ENCODE measurements at places on chromosomes 1 and 21.

DNA sequence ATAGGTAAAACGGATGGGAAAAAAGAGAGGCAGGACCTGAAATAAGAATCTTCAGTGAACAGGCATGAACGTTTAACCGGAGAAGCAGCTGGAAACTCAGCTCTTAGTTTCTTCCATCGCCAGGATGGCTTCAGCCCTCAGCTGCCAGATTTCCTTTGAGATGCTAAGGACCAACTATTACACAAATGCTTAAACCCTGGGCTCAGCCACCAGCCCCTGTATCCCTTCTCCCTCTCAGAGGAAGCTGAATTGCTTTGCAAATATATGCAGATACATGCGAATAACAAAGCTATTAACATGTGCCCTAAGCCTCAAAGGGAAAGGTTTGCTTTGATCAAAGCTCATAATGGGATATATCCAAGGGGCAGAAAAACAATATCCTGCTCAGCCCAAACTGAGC is 515.1 kb downstream of the OMA1 start:
- DNase-seq = no peak

DNA sequence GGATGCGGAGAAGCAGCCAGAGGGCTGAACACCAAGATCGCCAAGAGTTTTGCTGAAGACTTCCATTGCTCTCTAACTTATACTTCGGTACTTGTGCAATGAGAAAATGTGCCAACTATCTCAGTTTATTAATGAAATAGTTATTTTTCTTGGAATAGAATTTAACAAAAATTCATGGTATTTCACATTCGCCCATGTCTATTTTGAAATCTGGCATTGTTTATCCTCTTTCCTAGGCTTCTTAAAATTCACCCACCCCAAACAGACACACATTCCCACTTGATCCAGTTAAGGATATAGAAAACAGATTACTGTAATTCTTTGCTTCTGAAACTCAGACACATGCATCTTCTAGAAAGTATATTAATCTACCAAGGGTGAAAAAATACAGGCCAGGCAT is 56.3 kb upstream of the ADAMTS5 start:
- DNase-seq = no peak

DNA sequence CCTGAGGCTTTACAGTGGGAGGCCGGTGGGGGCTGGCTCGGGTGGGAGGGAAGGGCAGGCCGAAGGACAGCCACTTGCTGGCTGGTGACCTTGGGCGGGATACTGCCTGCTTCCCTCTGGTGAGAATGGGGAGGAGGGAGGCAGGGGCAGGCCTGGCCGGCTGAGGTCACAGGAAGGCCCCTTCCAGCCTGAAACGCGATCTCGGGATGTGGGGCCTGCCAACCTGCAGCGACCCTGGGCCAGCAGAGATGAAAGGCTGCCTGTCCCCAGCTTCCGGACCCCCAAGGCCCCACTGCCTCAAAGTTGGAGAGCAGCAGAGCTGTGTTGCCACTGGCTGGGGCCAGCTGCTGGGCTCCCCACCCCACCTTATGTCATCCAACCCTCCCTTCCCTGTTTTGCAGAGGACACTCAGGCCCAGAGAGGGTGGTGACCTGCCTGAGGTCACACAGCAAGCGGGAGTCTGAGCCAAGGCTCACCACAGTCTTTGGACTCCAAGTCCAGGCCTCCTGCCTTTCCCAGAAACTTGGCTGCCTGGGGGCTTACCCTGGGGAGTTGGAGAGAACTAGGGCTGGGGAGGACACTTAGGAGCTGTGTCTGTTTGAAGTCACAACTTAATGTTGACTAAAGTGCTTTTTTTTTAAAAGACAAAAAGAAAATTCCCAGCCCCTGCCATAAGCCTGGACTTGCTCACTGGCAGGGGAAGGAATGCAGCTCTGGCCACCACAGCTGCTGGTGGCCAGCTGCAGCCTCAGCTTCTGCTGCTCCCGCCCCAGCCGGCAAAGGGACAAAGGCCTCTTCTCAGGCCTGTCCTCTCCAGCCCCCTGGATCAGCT is 14.8 kb upstream of the WASF2 start:
- DNase-seq = no peak

- no peak for DNase-seq
Measured at GRCh38 chr1:28817133-28817532, 5.2 kb downstream of the OPRD1 start.

DNA sequence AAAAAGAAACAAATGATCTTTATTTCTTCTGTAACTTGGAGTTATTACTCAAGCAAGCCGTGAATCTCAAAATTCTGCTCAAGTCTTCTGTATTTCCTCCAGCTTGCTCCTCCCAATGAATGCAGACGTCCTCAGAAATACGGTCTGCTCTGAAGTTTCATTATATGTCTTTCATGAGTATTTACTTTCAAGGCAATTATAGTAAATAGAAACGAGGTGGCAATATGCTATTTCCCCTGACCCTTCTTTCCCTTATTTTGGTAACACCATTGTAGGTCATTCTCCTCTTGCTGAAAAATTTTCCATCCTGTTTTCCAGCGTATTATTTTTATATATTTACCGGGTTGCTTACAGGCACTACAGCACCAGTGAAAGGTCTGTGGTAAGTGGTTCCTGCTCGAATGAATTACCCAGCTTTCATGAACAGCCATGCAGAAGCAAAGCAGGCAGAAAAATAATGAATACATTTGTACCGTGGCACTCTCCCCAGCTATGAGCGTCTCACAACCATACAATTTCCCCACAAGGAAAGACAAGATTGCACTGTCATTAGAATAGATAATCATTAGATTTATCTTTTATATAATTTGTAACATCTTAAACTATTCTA is 350.9 kb upstream of the PKN2 start:
- DNase-seq = no peak

DNA sequence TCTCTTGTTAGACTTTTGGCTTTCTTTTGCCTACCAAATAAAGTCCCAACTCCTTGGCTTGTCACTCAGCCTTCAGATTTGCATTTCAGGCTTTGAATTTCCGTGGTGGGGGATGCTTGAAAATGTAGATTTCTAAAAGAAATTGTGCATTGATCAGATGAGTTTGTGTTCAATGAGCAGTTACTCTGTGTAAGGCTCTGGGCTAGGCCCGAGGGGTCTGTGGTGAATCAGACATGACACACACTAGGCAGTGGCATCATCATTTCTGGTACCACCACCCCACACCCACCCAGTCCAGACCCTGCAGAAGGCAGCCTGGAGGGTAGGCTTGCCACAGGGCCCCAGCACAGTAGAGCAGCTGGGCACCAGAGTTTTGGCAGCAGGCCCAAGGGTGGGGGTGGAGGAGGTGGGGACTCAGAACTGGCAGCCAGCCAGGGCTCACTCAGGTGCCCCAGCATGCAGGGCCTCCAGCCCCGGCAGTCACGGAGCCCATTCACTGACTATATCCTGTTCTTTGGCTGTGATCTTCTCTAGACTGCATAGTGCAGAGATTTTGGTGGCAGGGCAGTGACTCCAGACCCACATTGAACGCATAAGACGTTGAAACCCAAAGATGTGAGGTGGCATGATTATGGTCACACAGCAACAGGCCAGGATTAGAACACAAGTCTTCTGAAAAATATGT is 97.2 kb upstream of the ARTN start:
- DNase-seq = no peak

Measured in esophagus squamous epithelium (tissue), 5 donors.